ENCODE measurements at places on chromosomes 16 and 17. TPM values are rescaled to one million over a fixed set of nuclear protein-coding genes. Genes with fewer than 3 reads are reported as not detected.

EMC6 gene
- 73.8 TPM for total RNA-seq

KRT33B gene
- not detected for total RNA-seq

DNA sequence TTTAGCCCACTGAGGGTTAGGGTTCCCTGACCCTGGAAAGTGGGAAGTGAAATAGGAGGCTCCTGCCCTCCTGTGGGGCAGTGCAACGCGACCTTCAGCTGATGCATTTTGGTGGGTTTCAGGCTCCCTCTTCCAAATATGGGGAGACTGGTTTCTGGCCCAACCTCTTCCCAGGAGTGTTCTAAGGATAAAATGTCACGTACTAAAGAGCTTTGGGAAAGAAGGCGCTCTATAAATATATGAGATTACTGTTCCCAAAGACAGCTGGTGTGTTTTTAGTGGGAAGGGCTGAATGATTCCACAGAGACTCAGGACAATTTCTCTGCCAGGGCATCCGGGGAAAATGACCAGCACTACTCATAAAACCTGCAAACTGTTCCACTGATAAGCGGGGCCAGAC is 9.8 kb downstream of the SLC35B1 start:
- peak; percentile 8 for DNase-seq

DNA sequence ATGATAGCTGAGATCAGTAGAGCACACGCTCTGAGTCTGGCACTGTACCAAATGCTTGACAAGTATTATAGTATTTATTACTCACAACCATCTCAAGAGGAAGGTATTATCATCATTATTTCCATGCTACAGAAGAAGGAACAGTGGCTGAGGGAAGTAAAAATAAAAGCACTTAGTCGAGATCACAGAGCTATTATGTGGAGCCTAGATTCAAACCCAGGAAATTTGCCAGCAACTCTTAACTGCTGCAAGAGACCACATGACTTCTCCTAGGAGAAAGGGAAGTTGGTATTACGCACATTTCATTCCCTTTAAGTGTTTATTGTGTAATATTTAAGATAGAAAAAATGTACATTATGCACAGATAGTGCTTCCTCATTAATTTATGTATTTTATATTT is 1.0 kb upstream of the RHOT1 start:
- peak; percentile 36 for DNase-seq

GRCh38 chr16:12089492-12090150 is 113.1 kb downstream of the SNX29 start:
- DNase-seq, result no peak

All from gastrocnemius medialis (tissue), 4 donors.